ENCODE measurements at places on chromosomes 7 and 10.

GRCh38 chr10:123007558-123008354, 839 bp downstream of the IKZF5 start:
- peak; percentile 35 for DNase-seq

- DNase-seq, result no peak
Measured at GRCh38 chr10:4332764-4333458, 493.1 kb upstream of the AKR1E2 start.

DNA sequence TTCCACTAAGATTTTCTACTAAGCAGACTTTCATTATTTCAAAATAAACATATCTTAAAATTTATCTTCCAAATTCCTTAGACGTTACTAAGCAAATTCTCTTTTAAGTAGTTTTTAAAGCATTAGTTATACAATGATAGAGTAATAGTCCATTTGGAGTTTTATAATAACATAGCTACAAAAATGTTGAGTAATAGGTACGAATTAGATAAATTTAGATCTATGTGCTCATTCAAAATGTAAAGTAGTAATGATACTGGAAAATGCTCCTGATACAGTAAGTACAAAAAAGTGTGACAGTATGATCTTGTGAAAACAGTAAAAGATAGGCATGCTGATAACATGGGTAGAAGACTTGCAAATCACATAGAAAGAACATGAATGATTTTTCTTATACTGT, 4.5 kb downstream of the DMTF1 start:
- no peak for DNase-seq

GRCh38 chr10:131814567-131815265, 86.1 kb upstream of the PPP2R2D start:
- peak; percentile 25 for DNase-seq

GRCh38 chr10:70967591-70968587, 79.5 kb upstream of the PCBD1 start:
- DNase-seq, result no peak

DNA sequence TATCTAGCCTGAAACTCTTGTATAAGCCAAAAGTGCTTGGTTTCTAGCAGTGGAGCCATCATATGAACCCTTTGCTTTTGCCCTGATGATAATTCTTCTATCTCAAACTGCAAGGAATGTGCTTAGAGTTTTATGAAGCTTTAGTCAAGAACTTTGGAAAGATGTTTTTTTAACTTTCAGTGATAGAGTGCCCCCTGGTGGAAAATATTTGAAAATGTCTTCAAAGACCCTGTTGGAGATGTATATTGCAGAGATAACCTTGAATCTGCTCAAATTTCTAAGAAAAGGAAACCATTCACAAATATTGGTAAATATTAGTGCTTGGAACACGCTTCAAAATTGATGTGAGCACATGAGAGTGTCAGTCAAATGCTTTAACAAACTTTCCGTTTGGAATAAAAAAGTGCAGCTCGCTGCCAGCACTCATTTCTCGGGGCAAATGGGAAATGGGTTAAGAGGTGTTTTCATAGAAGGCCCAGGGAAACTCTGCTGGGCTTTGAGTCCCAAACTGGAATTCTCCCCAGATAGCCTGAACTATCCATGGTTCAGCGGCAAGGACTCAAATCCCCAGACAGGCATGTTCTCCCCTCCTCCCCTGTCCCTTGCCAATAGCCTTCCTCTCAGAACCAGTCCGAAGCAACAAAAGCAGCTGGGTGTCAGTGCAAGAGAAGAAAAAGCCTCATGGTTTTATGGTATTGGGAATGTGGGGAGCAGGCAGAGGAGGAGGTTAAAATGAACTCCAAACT, 129.3 kb downstream of the MYOF start:
- DNase-seq, result no peak

DNA sequence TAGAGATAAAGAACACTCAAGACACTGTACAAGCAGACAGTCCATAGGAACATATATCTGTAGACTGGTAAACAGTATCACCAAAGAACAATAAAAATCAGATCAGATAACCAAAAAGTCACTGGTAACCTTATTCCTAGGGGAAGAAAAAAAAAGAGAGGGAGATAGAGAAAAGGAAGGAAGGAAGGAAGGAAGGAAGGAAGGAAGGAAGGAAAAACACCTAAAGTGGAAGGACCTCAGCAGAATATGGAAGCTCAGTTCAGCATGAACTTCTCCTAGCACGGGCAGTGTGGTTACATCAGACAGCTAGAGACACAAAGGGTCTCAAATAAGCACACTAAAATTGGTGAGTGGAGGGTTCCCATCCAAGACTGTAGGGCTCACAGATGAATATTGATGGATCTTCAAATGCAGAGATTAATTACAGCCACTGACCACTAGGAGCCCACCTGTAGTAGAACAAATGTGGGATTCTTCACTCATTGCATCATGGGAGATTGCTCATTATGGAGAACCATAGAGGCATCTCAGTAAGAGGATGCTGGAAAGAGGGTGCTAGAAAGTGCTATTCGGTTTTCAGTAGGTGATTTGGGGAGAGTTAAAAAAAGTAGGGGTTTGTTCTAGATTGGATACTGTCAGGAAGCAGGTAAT, 293.4 kb upstream of the C7orf33 start:
- DNase-seq, result no peak

- DNase-seq, result no peak
Measured at GRCh38 chr7:136179851-136180721, 202.9 kb upstream of the MTPN start.

GRCh38 chr7:98559958-98560357, 57.1 kb upstream of the NPTX2 start:
- no peak for DNase-seq

- no peak for DNase-seq
Measured at GRCh38 chr10:95729323-95730055, 26.5 kb upstream of the ENTPD1 start.

- DNase-seq, result no peak
Measured at GRCh38 chr7:121178869-121179497, 149.8 kb upstream of the WNT16 start.

- DNase-seq, result no peak
Measured at GRCh38 chr10:94623572-94623971, 60.0 kb upstream of the CYP2C18 start.

- DNase-seq, result peak; percentile 50
Measured at GRCh38 chr7:47386273-47386835, 195.6 kb downstream of the TNS3 start.

DNA sequence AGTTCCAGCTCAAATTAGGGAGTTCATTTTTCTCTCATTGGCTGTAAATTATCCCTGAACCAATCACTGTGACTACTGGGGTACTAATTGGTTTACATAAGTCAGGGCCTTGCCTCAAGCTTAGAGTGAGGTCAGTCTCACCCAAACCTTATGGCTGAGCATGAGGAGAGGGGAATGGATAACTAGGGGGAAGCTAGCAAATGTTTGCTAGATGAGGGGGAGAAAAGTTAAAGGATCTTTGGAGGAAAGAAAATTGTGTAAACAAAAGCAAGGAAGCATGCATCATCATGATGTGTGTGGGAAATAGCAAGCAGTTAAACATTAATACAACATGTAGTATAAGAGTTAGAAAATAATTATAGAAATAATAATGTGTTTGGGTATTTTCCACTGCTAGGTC, 121.9 kb downstream of the BBS9 start:
- no peak for DNase-seq

DNA sequence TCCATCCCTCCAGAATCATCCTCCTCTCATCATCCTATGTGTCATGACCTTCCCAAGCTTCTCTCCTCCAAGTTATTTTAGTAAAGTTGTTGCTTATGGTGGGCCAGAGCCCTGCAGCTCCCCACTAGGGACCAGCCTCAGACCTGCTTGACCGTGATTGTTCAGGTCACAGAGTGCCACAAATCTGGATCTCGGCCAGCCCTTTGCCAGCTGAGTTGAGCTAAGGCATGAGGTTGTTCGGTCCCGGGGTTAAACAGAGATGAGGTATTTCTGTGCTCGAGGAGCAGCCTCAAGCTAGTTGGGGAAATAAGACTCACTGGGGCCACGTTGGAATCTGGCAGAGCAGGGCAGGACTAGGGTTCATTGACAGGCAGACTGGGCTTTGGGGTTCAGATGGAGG, 66.3 kb upstream of the PPIF start:
- no peak for DNase-seq

DNA sequence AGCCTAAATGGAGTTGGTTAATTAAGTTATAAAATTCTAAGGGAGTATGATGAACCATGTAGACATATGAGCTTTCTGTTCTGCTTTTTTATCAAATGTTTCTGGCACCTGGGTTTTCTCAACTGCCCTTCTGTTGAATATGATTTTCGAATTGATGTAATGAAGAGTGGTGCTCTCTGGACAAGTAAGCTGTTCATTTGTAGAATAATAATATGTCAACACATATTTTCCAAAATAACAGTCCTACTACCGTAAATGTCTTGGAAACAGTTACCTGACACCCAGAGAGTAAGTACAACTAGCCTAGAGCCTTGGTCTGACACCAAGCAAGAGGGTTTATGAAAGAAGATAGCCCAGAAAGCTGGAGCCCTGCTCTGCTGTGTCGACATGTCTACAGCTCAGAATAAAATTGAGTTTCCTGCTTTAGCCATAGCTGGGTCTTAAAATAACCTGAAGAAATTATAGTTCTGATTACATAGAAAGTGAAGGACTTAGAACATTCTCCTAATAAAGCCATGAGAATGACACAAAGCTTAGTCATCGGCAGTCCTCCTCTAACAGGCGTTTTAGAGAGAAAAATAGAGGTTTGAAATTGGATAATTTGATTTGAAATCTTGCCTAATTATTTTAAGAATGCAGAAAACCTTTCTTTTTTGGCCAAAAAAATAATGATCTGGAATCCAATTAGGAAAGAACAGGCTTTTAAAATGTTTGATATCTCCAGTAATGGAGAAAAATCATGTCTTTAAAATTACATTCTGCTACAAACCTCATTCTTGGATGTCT, 25.1 kb downstream of the HDAC9 start:
- DNase-seq, result no peak

GRCh38 chr7:29434380-29434768, 129.3 kb upstream of the PRR15 start:
- no peak for DNase-seq

DNA sequence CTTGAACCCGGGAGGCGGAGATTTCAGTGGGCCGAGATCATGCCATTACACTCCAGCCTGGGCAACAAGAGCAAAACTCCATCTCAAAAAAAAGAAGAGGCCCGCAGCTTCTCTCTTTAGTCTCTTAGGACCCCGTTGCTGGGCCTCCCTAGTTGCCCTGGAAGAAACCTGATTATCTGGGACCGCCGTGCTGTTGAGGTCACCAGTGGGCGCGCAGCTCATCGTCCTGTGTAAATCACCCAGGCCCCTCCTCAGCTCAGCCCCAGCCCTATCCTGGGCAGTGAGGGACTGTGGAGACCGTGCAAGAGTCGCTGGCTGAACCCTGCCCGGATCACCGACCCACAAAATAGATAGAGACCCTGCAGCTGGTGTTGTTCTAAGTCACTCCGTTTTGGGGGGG, 85.0 kb downstream of the UNCX start:
- DNase-seq, result no peak

GRCh38 chr7:142450206-142450605, 192.3 kb upstream of the PRSS58 start:
- DNase-seq, result no peak

Measured in dorsolateral prefrontal cortex (tissue), 122 donors.